ENCODE measurements at places on chromosomes 6 and 20.

GRCh38 chr6:165936660-165937059 lies 231.0 kb downstream of the TBXT start:
- DNase-seq = no peak

- no peak for DNase-seq
These were observed 36.2 kb downstream of the DCDC2 start for GRCh38 chr6:24321538-24322162.

DNA sequence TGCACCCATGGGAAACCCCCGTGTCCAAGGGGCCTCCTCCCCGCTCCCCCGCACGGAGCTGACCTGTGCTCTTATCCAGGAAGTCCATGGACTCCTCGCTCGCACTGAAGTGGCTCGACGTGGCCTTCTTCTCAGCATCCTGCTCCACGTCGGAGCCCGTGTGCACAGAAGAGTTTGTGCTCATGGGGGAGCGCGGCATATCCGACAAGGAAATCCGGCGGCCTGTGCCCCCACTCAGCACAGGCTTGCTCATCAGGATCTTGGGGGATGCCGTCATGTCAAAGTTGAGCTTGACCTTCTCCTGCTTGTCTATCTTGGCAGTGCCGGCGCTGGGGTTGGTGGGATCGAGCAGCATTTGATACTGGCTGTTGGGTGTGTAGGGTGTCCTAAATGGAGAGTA lies 80.2 kb downstream of the ZMYND8 start:
- DNase-seq = no peak

DNA sequence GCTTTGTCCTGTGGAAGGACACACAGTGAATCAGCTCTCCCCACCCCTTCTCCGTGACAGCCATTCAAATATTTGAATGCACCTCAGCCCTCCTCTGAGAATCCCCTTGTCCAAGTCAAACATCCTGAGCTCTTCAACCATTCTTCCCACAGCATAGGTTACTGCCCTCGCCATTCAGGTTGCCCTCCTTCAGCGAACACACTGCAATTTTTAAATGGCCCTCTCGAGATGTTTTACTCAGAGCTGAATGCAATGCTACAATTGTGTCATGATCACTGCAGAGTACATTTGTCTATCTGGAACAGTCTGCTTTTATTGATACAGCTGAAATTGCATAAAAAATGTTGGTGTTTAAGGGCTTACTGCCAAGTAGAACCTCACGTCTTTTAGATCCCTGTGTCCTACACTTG lies 48.9 kb downstream of the SLC2A12 start:
- DNase-seq = peak; percentile 73

GRCh38 chr20:44009679-44009992 lies 95.0 kb downstream of the TOX2 start:
- no peak for DNase-seq

Data from NCI-H2081 (cell line).